ENCODE measurements at places on chromosomes 4 and X.

DNA sequence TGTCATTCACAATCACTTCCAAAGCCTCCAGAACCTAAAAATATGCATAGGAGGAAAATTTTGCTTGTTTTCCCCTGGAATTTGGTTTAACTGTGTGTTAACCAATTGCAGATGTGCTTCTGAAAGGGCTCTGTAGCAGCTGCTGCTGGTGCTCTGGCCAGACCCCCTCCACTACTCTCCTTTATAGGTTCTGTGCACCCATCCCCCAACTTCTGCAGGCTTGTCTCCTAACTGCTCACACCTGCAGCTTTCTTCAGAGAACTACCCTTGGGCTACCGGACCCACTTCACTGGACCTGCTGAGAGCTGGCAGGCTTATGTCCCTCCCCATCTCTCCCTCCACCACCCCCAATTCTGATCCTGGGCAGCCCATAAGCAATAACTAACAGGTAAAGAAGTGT lies 662.1 kb upstream of the DIPK2B start:
- DNase-seq = no peak

DNA sequence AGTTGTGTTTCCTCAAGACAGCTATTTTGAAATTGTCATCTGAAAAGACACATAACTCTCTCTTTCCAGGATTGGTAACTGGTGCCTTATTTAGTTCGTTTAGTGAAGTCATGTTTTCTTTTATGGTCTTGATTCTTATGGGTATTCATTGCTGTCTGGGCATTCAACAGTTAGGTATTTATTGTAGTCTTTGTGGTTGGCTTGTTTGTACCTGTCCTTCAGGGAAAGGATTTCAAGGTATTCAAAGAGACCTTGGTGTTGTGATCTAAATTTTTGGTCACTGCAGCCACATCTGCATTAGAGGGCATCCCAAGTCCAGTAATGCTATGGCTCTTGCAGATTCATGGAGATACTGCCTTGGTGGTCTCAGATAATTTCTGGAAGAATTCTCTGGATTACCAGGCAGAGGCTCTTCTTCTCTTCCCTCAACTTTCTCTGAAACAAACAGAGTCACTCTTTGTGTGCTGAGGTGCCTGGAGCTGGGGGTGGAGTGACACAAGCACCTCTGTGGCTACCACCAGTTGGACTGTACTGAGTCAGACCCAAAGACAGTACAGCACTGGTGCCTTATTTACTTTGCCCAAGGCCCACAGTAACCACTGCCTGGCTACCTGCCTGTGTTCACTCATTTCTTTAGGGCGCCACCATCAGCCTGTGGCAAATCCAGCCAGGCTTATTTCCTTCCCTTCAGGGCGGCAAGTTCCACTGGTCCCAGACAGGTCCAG lies 620.4 kb downstream of the KCNIP4 start:
- no peak for DNase-seq

- DNase-seq = no peak
Observed at GRCh38 chr4:153257151-153257620, 52.9 kb downstream of the TRIM2 start.

- DNase-seq = no peak
Observed at GRCh38 chr4:75004755-75005668, 72.1 kb downstream of the PARM1 start.

DNA sequence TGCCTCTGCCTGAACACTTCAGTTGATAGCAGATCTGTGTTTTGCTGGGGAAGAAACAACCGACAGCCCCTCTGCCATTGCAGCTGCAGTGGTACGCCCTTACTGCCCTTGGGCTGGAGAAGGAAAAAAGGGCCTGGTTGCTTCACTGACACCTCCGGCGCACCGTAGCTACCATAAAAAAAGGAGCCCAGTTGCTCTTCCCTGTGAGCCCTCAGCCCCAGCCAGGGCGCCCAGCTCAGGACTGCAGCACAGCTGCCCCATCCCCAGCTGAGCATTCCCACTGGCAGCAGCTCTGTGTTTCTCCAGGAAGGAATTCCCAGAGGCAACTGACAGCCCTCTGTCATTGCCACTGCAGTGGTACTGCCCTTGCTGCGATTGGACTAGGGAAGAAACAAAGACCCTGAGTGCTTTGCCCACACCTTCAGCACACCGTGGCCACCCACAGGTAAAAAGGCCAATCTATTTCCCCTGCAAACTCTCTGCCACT lies 142.7 kb downstream of the DKK2 start:
- DNase-seq = no peak

DNA sequence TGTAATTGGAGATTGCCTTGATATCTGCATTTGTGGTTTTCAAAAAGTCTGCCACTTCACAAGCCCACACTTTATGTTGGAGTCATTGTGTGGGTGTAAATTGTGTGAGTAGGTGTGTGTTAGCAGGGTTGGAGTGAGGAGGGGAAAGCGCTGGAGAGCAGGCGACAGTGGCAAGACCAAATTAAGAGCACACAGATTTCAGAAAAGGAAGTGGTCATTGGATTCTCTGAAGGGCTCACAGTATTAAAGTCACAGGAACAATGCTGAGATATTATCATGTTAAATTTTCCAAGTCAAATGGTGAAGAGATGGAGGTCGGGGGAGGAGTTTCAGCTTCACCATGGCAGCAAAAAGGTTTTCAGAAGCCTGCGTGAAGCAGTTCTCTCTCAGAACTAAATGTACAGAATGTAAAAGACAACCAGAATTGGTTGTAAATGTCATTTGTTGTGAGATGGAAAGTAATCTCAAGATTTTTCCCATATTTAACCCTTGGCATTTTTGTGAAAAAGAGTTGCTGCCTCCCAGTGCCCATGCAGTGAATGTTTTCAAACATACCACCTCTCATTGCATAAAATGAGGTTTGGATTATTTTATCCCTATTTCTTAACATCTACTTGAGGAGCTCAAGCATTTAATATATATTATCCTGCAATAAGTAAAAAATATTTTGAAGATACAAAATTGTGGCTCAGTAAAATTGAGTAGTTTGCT lies 265.9 kb downstream of the ZNF674 start:
- DNase-seq = no peak

GRCh38 chr4:152458801-152459302 lies 77.0 kb downstream of the FBXW7 start:
- peak; percentile 21 for DNase-seq

- DNase-seq = no peak
Observed at GRCh38 chr4:48509543-48509942, 19.5 kb downstream of the ZAR1 start.

DNA sequence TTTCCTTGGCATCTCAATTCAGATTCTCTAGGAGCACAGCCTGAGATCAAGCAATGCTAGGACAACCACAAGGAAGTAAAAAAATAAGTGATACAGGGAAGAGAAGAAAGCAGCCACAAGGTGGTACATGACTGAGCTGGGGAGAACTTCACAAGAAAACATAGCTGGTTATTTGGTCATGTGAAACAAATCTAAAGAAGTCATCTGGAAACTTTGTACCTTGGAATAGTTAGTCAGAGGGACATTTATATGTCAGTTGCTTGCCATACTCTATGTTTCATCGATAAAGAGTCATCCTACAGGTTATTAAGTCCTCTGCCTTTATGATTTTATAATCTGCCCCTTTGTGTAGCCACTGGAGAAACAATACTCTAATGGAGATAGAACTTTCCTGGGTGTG lies 575.1 kb downstream of the IL15 start:
- no peak for DNase-seq

DNA sequence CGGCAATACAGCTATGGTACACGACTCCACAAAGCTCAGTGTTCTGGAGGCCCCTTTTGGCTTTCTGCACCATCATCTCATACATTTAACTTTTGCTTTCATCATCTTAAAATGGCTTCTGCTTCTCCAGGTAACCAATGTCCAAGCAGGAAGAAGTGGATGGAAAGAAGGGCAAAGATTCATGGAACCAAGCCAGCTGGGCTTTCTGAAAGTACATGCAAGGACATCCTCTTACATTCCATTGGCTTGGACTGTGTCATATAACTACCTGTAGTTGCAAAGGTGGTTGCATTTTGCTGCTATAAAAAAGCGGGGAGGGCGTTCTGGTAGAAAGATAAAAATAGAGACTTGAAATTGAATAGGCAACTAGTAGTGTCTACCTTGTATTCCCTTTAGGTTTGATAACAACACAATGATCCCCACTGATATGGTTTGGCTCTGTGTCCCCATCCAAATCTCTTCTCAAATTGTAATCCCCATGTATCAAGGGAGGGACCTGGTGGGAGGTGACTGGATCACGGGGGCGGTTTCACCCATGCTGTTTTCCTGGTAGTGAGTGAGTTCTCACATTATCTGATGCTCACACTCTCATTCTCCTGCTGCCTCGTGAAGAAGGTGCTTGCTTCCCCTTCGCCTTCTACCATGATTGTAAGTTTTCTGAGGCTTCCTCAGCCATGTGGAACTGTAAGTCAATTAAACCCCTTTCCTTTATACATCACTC lies 6.7 kb upstream of the FHIP1A start:
- DNase-seq = no peak

DNA sequence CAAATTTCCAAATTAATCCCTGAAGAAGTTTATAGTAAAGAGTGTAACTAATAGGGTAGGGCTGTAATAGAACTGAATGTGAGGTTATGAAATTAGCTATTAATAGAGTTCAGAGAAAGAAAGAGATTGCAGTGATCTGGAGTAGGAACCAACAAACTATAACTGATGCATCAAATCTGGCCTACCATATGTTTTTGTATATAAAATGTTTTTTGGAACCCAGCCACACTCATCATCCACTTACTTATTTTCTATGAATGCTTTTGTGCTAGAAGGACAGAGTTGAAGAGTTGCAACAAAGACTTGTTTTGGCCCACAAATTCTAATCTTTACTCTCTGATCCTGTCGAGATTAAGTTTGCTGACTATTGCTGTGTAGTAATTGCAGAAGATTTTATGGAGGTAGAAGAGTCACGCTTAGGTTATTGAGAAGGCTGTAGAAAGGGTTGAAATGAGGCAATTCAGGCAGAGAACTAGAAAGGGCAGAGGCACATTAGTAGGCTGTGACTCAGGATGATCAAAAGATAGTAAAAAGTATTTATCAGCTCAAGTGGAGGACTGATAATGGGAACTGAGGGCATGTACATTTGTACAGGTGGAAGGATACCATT lies 298.7 kb upstream of the EMCN start:
- DNase-seq = no peak

DNA sequence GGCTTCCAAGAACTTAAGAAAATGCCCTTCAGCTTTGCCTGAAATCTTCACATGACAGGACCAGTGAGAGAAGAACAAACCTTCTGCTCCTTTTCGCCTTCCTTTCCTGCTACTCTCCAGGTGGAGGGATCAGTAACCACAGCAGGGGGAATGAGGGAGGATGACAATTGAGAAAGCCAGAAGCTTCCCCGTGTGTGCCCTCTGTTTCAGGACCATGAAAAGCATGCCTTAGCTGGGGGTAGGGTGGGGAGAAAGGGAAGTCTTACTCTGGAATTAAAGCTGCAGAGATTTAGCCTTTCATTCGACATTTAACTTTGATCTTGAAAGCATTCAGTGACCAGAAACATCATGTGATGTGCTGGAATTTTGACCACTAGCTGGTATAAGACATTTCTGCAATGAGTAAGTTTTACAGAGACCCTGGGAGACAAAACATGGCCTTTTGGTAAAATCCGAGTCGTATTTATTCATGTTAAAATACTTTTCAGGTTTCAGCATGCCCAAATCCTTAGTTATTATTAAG lies 10.6 kb upstream of the PUDP start:
- no peak for DNase-seq

DNA sequence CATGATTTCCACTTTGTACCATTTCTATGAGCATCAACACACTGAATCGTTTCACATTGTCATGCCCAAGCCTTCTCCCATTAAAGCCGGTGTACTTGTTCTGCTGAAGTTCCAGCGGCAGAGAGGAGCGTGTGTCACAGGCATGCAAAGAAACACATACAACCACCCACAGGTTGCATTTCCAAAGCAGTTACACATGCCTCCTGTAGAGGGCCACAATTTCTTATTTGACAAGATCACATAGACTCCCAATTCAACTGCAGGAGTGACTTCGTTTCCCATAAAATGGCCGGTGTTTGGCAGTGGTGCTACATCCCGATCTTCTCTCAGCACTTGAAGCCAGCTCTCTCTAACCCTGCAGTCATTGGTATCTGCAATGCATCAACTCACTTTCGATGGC lies 992.6 kb downstream of the NLGN4X start:
- DNase-seq = no peak

GRCh38 chr4:8609406-8609805 lies 16.8 kb downstream of the CPZ start:
- no peak for DNase-seq

DNA sequence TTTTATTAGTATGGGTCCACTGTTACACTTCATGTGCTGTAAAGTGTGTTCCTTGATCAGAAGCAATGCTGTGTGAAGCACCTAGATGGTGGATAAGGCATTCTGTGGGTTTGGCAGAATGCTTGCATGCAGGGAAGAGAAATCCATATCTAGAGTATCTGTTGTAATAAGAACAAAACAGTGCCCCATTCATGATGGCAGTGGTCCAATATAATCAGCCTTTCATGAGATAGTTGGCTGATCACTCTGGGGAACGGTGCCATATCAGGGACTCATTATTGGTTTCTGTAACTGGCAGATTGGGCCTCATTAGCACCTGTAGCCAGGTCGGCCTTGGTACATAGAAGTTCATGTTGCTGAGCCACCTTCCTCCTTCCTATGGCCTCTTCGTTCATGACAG lies 28.7 kb downstream of the STIM2 start:
- no peak for DNase-seq

DNA sequence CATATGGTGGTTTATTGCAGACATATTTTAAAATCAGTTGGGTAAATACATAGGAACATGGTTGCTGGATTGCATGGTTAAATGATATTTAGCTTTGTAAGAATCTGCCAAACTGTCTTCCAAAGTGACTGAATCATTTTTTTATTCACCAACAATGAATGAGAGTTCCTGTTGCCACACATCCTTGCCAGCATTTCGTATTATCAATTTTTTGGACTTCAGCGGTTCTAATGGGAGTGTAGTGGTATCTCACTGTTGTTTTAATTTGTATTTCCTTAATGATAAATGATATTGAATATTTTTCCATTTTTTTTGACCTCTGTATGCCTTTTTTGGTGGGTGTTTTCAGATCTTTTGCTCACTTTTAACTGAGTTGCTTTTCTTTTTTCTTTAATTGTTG lies 1.4 kb upstream of the MTHFD2L start:
- DNase-seq = no peak

GRCh38 chr4:174278467-174278866 lies 5.0 kb downstream of the FBXO8 start:
- no peak for DNase-seq

DNA sequence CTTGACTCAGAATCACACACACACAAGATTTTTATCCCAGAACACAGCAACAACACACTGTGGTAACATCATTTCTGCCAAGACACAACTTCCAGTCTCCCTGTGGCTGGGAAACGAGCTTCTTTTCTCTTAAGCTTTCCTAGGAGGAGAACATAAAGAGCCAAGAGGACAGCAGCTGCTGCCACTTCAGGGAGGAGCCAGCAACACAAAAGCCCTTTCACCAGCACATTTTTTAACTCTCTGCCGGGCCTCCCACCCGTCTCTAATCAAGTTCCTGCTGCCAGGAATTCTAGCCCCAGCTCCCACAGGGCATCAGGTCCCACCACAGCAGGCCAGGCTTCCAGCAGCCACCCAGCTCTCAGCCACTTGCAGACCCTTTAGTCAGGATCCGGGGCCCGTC lies 22.4 kb downstream of the FAT1 start:
- no peak for DNase-seq
